Sigmoid colon (tissue), 7 donors: ENCODE measurements at places on chromosomes 1 and 21.

- no peaks in the 10 kb centered on the region for H3K36me3 ChIP-seq
- H3K27me3 ChIP-seq: no peaks in the 10 kb centered on the region
These were observed 524 bp downstream of the COPA start for GRCh38 chr1:160342526-160342925.

- H3K27ac ChIP-seq: peak overlapping the region; percentile 86
- no peaks in the 10 kb centered on the region for H3K27me3 ChIP-seq
- peaks cover 23% of the 10 kb centered on the region for H3K4me1 ChIP-seq
- peak overlapping the region; percentile 95 for H3K4me3 ChIP-seq
- DNase-seq: no peak
These were observed 697 bp upstream of the C21orf91 start for GRCh38 chr21:17819877-17820229.

DNA sequence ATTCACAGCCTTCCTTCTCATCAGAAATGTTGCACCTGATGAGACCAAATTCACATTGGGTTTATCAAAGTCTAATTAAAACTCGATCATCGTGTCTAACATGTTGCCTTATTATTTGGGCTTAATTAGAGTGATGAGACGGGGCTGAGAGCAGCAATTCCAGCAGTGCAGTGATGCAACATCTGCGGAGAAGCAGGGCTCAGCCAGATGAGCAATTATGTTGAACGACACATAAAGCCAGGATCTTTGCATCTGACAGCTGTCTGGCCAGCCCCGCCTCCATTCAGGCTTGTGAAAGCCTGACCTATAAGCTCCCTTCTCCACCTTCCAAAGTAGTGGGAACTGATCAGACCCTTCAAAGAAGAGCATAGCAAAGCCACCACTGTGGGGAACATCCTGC is 109.8 kb downstream of the C1orf94 start:
- no peak for DNase-seq
- no peaks in the 10 kb centered on the region for H3K36me3 ChIP-seq
- no peaks in the 10 kb centered on the region for H3K27me3 ChIP-seq
- H3K4me3 ChIP-seq: no peak overlapping the region
- no peak overlapping the region for H3K27ac ChIP-seq

- H3K4me3 ChIP-seq: no peak overlapping the region
- no peaks in the 10 kb centered on the region for H3K27me3 ChIP-seq
- H3K4me1 ChIP-seq: no peaks in the 10 kb centered on the region
- DNase-seq: no peak
- no peak overlapping the region for H3K27ac ChIP-seq
These were observed 11.4 kb upstream of the OLIG1 start for GRCh38 chr21:33058527-33058926.

GRCh38 chr21:42654179-42654912 is 925 bp downstream of the PDE9A start:
- no peaks in the 10 kb centered on the region for H3K36me3 ChIP-seq
- no peaks in the 10 kb centered on the region for H3K4me1 ChIP-seq
- H3K27ac ChIP-seq: peak overlapping the region; percentile 95
- DNase-seq: no peak
- peak overlapping the region; percentile 82 for H3K4me3 ChIP-seq
- no peaks in the 10 kb centered on the region for H3K27me3 ChIP-seq

- no peaks in the 10 kb centered on the region for H3K36me3 ChIP-seq
- no peak overlapping the region for H3K4me3 ChIP-seq
- H3K27ac ChIP-seq: no peak overlapping the region
- no peak for DNase-seq
- H3K27me3 ChIP-seq: no peaks in the 10 kb centered on the region
These were observed 1179.3 kb downstream of the KCNT2 start for GRCh38 chr1:195428927-195429326.

GRCh38 chr1:59892841-59893811 is 33.4 kb downstream of the CYP2J2 start:
- no peak overlapping the region for H3K4me3 ChIP-seq
- no peaks in the 10 kb centered on the region for H3K4me1 ChIP-seq
- H3K36me3 ChIP-seq: no peaks in the 10 kb centered on the region
- H3K27ac ChIP-seq: no peak overlapping the region
- no peak for DNase-seq

- H3K27ac ChIP-seq: no peak overlapping the region
- DNase-seq: no peak
- no peaks in the 10 kb centered on the region for H3K4me1 ChIP-seq
- H3K27me3 ChIP-seq: no peaks in the 10 kb centered on the region
These were observed 22.4 kb upstream of the MTF2 start for GRCh38 chr1:93056649-93057048.

GRCh38 chr1:157438146-157438545 is 114.2 kb downstream of the FCRL5 start:
- H3K4me1 ChIP-seq: no peaks in the 10 kb centered on the region
- no peak for DNase-seq
- H3K27ac ChIP-seq: no peak overlapping the region
- no peaks in the 10 kb centered on the region for H3K27me3 ChIP-seq
- no peaks in the 10 kb centered on the region for H3K36me3 ChIP-seq

DNA sequence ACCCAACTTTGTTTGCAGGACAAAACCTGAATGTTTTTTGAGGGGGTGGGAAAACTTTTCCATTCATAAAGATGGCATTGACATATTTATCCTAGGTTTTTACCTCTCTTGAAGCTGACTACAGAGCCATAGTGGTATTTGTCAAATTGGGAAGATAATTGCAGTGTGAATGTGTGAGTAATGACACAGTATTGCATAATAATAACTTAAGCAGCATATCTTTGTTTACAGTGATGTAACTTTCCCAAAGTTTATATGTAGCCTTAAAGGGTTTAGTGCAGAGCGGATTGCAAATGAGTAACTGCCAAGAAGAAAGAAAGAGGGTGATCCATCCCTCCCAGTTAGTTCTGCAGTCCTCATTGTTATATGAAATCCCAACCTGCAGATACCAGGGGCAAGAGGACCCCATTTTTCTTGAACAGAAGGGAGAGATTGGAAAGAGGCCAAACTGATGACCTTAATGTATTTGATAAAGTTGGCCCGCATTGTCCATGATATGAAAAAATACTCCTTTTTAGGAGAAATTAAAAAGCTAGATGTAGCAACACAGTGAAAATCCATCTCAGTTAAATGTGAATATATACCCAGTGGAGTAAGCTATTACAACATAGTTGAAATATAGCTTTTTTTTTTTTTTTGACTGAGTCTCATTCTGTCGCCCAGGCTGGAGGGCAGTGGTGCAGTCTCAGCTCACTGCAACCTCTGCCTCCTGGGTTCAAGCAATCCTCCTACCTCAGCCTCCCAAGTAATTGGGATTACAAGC is 23.7 kb upstream of the NFIA start:
- H3K27me3 ChIP-seq: no peaks in the 10 kb centered on the region
- H3K4me1 ChIP-seq: no peaks in the 10 kb centered on the region
- H3K27ac ChIP-seq: peak overlapping the region; percentile 97
- no peak overlapping the region for H3K4me3 ChIP-seq
- no peak for DNase-seq

DNA sequence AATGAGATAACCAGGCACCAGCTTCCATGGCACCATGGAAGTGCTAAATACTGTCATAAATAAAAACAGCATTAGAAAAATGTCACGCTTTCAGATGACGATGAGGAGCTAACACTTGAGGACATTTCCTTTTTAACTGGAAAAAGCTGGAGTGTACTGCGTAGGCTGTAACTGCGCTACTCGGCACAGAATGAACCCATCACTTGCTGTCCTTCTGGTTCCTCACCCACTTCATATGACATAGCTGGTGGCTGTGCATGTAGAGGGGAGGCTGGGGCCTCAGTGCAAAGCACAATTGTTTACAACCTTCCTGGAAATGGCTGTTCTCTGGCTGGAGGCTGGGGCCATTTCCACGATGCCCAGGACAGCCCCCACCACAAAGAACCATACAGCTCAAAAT is 55.7 kb downstream of the NTPCR start:
- no peaks in the 10 kb centered on the region for H3K27me3 ChIP-seq
- DNase-seq: no peak
- H3K4me3 ChIP-seq: no peak overlapping the region

DNA sequence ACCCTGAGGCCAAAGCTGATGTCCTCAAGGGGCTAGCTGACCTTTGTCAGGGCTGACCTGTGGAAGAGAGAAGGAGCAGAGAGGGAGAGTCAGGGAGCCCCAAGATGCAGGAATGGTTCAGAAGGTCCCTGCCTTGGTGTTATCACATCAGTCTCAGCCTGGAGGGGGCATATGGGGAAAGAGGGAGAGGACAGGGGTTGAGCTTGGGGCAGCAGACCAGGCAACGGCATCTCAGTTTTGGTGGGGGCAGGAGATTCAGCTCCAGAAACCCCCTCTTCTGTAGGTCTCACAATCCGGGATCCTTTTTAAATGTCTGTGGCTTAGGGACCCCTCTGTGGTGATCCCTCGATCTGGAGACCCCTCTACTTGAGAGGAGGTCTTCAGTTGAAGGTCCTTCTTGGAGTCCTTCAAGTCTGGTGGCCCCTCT is 815 bp downstream of the S100A13 start:
- peak overlapping the region; percentile 57 for H3K4me3 ChIP-seq
- no peaks in the 10 kb centered on the region for H3K36me3 ChIP-seq
- DNase-seq: peak; percentile 56
- peaks cover 44% of the 10 kb centered on the region for H3K4me1 ChIP-seq
- H3K27me3 ChIP-seq: no peaks in the 10 kb centered on the region
